ENCODE measurements at places on chromosomes 3 and 15.
A peak's percentile ranks its signal among the peaks of the same experiment; 100 is the strongest.

GRCh38 chr3:132788301-132788671 lies 66.1 kb upstream of the NPHP3 start:
- peak; percentile 35 for DNase-seq

- no peak for DNase-seq
Measured at GRCh38 chr3:129836381-129837064, 57.0 kb downstream of the TMCC1 start.

DNA sequence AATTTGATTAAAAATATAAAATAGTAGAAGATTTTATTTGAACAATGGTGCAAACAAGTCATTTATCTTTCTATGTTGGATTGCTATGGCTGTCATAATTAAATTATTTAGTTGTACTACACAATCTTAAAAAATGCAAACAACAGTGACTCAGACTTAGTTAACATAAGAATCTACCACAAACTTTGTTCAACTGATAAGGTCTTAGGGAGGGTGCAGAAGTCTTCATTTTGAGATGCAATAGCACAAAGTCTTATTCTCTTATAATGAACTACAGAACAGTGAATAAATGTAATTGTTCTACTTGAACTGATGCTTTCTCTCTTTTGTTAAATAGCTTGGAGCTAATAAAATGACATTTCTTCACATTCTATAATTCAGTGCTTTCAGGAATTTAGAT lies 482.8 kb upstream of the NAALADL2 start:
- DNase-seq = no peak

- DNase-seq = no peak
Measured at GRCh38 chr15:39345176-39345575, 235.7 kb upstream of the THBS1 start.

DNA sequence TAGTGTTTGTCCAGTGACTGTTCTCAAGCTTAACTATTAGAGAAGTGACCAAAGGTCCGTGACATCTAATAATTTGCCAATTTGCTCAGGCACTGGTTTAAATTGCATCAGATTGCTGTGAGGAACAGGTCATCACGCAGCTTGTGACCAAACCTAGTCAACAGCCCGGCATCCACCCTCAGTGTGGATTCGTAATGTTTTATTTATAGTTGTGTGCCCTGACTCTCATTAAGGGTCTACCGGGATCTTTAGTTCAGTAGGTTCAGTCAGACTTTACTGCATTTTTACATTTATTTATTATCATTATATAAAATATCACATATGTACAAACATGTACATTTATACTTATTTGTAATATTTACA lies 46.4 kb upstream of the PGPEP1L start:
- no peak for DNase-seq

GRCh38 chr3:8095724-8096123 lies 405.9 kb upstream of the LMCD1 start:
- DNase-seq = no peak

- no peak for DNase-seq
Measured at GRCh38 chr15:72824112-72824511, 40.6 kb upstream of the ADPGK start.

DNA sequence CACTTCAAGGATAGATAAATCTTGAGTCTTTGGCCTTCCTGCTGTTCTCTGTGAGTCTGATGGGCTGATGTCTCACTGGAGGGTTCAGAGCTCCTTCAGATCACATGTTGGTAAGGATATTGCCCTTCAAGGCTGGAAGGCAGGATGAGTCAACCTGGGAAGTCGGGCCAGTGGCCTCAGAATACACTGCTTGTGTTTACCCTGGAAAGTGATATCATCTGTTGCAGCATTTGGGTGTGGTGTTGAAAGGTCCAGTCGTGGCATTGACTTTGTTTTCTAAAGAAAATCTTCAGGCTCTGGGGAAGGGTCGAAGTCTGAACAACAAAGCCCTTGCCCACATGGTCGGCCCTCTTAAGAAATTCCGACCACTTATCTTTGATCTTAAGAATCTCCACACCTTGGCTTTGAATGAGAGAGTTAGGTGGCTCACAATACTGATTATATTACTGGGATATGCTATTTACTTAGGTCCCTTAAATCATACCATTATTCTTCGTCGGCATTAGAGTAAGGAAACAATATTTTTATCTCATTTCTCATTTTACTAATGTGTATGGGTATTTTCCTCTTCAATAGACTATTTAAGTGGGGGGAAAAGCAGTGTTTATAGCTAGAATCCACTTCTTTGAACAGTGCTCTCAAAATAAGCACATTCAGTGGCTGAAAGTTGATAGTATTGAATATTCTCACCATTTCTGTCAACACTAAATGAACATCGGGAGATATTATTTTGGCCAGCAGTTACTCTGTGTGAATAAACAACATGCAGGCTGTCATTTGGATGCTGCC lies 303.9 kb upstream of the RASGRP1 start:
- DNase-seq = peak; percentile 76

DNA sequence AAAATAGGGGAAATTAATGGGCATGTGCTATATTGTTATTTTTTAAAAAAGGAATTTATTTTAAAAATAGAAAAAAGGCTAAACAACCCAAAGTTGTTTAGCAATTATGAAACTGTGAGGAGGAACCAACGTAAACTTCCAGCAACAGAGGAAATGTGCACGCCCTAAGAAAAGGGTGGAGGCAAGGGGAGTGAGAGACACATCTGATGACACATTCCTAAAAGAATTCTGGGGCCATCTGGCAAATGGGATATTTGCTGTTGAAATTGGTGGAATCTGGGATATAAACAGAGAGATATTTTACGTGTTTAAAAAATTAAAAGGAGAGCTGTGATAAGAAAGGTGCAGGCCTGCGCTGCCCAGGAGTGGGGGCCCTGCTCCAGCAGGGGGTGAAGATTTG lies 50.8 kb upstream of the MUC13 start:
- DNase-seq = peak; percentile 37

DNA sequence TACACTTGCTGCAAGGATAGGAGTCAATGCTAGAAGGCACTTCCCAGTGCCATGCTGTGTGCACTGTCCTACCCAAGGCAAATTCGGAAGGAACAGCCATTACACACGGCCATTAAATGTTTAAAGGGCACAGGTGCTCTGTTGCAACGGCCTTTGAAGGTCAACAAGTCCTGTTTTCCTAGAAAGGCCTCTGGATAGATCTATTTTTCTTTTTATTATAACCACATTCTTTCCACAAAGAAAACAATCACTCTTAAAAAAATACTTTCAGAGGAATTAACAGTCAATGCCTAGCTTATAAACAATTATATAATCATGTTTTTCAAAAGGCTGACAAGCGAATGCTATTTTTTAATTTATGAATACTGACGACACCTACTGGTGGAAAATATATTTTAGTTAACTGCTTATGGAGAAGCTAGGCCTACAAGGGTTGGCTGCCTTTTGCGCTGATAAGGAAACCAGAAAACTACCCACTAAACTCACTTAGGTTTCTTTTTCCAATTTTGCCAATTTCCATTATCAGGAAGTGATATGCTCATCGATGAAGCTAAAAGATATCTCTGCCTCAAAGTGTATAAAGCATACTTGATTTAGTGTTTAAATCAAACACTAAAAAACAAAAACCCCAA lies 2.4 kb downstream of the ARHGEF3 start:
- peak; percentile 41 for DNase-seq

- no peak for DNase-seq
Measured at GRCh38 chr3:41503998-41504623, 304.8 kb downstream of the CTNNB1 start.

DNA sequence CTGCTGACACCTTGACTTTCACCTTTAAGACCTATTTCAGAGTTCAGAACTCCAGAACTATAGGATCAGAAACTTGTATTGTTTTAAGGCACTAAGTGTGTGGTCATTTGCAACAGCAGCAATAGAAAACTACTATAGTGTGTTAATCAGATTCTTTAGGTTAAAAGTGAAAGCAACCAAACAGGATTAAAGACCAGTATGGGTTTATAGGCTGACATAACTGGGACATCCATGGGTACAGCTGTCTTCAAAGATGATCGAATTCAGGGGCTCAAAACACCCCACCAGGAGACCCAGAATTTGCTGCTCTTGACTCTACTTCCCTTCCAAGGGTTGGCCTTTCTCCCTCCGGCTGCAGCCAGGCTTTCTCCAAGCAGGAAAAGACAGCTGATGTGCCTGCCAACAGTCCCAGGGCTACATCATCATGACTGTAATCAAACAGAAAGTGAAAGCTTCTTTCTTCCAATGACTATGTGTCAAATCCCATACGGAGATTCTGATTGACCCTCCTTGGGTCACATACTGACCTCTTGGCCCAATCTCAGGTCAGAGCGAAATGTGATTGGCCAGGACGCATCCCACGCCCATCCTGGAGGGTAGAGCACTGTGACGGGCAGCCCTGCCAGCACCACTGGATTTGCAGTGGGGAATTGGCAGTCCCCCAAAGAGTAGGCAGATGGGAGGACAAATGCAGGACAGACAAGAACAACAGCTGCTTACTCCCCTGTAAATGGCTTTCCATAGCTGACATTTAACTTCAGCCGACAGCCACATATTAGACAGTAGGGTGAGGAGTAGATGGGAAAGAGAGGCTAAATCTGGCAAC lies 51.4 kb upstream of the RNF7 start:
- DNase-seq = no peak

- DNase-seq = no peak
Measured at GRCh38 chr15:57893040-57893439, 172.5 kb downstream of the ALDH1A2 start.

DNA sequence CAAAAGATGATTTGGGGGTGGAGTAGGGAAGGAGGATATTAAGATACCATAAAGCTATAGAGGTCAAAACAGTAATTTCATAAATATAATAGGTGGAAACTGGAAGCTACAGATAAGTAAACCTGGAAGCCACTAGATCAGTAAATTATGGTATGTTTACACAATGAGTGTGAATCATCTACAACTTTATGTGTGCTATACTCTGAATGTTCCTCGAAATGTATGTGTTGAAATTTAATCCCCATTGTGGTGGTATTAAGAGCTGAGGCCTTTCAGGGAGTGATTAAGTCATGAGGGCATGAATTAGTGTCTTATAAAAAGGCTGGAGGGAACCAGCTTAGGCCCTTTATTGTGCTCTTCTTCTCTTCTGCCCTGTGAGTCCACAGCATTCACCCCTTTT lies 25.2 kb downstream of the EOMES start:
- DNase-seq = no peak

DNA sequence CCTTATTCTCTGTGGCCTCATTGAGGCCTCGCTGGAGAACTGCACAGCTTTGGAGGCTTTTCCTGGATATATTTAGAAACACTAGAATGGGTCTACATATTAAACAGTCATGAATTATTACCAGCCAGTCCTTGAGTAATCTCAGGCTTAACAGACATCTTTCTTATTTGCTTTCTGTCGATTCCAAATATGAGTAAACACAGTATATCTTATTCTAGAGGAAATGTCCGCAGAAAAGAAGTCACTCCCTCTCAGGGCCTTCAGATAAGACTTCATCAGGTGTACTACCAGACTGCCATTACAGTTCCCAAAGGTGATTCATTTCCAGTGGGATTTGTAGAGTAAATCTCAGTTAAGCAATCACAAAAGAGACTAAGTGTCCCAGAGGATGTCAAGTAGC lies 310.7 kb downstream of the RBMS3 start:
- DNase-seq = no peak

DNA sequence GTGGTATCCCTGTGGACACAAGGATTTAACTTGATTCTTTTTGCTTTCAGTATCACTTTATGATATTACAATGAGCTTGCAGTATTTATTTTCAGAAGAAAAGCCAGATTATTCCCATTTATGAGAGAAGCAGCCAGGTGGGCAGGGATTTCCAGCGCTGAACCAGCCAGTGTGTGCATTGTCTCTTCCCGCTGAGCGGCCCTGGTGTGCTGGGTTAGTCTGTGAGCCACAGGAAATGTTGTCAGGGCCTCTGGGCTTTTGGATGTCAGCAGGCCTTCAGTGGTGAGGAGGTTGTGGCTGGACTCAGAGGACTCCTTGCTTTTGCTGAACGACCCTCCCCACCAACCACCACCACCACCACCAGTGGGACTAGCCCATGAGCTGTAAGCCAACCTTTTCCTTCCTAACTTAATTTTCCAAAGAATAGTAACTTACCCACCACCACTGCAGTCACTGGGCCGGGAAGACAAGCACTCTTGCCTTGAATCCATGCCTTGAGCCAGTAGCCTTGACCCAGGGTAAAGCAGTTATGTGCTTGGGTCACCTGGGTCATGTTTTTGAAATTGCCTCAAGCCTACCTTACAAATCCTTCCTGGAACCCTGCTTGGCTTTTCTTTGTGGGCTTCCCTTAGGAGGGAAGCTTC lies 33.1 kb downstream of the FLNB start:
- DNase-seq = no peak

DNA sequence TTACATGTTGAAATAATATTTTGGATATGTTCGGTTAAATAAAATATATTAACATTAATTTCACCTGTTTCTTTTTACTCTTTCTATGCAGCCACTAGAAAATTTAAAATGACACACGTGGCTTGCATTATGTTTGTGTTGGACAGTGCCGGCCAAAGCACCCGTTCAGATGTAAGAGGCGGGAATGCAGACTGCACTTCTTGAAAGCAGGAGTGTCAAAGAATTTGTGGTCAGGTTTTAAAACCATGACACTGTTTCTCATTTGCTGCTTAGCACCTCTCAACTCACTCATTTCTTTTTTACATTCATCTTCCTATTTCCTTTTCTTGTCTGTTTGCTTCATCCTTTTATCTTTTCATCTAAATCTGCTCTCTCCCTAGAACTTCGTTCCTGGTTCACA lies 35.3 kb upstream of the MINAR1 start:
- DNase-seq = no peak

GRCh38 chr15:83766339-83766738 lies 112.4 kb downstream of the ADAMTSL3 start:
- peak; percentile 32 for DNase-seq

GRCh38 chr3:16807391-16807790 lies 77.4 kb upstream of the PLCL2 start:
- DNase-seq = peak; percentile 11

- DNase-seq = no peak
Measured at GRCh38 chr15:80462836-80463512, 58.8 kb downstream of the ARNT2 start.

DNA sequence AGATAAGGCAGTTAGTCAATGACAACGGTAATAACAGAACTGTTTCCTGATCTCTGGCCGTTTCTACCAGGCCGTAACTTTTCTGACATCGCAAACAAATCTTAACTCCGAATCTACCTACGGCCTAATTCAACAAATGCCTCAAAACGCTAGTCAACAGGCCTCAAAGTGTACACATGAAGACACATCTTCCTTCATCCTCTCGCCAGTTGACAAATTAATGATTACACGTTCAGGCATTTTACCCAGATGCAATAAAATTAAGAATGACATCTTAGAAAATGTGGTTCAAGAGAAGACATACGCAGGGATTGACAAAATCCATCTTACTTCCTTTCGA lies 1.5 kb downstream of the SFMBT1 start:
- DNase-seq = no peak

GRCh38 chr15:47603026-47603425 lies 114.3 kb upstream of the SEMA6D start:
- no peak for DNase-seq

DNA sequence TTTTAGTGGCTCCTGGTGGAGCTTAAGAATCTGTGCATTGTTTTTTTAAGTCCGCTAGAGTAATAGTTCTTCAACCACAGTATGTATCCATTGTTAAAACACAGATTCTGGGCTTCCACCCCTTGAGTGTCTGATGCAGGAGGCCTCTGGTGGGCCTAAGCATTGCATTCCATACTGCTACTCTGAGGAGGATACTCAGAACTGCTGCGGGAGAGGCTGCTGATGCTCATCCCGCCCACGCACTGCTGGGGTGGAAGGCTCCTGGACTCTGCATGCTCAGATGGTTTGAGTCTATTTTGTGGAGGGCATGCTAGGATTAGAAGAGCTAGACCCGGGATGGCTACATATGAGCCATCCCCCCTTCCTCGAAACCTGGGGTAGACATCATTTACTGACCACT lies 74.4 kb downstream of the THSD4 start:
- no peak for DNase-seq
